ENCODE measurements at places on chromosomes 1 and 21. TPM values are rescaled to one million over a fixed set of nuclear protein-coding genes. Genes with fewer than 3 reads are reported as not detected.

Gene SLAMF1
- polyA plus RNA-seq, result not detected

Gene CA6
- 0.60 TPM for polyA plus RNA-seq

Gene B3GALT5
- polyA plus RNA-seq, result 33.7 TPM

Gene CCDC181
- not detected for polyA plus RNA-seq

Gene CYP4Z1
- polyA plus RNA-seq, result not detected
